ENCODE measurements at places on chromosomes 3 and 15.

DNA sequence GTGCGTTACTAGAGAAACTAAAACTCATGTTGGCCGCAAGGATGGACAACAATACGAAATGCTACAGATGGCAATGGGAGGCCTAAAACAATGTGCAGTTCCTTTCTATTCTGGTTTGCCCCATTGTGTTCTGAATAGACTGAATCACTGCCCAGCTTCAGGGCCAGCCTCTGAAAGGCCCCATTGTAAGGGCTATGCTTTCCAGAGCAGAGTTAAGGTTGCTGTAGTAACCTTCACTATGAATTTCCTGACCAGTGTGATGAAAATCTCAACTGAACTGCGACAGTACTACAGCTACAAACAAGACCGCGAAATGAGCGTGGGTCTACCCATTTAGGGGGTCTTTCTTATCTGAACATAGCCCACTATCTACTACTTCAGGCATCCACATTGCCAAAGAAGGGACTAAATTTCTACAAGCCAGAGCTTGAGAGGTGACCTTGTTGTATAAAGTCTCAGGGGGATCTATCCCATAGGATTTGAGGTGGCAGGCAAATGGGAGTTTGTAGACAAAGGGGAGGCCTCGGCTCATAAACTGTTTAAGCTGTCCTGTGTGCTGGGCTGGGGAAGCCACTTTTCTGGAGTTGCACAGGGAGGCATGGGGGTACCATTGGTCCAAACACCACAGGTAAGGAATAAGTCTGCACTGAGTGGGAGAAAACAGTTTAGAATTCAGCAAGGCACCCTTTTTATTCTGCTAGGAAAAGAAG lies 80.1 kb downstream of the MYO1E start:
- DNase-seq = no peak
- H3K4me1 ChIP-seq = peaks cover 41% of the 10 kb centered on the region
- H3K36me3 ChIP-seq = no peaks in the 10 kb centered on the region
- no peak overlapping the region for H3K4me3 ChIP-seq
- H3K27me3 ChIP-seq = no peaks in the 10 kb centered on the region
- H3K27ac ChIP-seq = peak overlapping the region; percentile 88

DNA sequence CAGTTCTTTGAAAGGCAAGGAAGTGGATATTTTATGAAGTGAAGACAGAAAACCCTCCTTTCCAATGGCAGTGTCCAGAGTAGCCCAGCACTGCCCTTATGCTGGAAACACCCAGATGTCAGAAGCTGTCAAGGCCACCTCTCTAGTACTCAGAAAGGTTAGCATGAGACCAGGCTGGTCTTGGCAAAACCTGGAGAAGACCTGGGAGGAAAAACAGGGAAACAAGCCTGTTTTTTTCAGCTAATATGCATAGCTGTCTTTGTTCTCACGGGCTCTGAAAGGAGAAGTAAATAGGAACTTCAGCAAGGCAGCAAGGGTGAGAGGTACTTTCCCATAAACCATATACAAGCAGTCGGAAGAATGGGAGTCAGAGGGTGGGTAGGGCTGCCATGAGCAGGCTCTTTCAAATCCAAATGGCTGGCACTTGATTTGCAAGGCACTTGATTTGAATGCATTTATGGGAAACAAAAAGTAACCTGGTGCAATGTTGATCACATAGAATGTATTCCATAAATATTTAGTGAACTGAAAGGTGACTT lies 55.8 kb downstream of the HEG1 start:
- no peaks in the 10 kb centered on the region for H3K27me3 ChIP-seq
- H3K36me3 ChIP-seq = peaks cover 79% of the 10 kb centered on the region

GRCh38 chr15:40097968-40098476 lies 10.7 kb downstream of the BMF start:
- no peak overlapping the region for H3K4me3 ChIP-seq
- peaks cover 45% of the 10 kb centered on the region for H3K4me1 ChIP-seq

GRCh38 chr3:190012784-190013183 lies 107.9 kb downstream of the P3H2 start:
- H3K27me3 ChIP-seq = no peaks in the 10 kb centered on the region
- no peak overlapping the region for H3K4me3 ChIP-seq
- H3K36me3 ChIP-seq = no peaks in the 10 kb centered on the region
- no peak overlapping the region for H3K27ac ChIP-seq
- no peak for DNase-seq

DNA sequence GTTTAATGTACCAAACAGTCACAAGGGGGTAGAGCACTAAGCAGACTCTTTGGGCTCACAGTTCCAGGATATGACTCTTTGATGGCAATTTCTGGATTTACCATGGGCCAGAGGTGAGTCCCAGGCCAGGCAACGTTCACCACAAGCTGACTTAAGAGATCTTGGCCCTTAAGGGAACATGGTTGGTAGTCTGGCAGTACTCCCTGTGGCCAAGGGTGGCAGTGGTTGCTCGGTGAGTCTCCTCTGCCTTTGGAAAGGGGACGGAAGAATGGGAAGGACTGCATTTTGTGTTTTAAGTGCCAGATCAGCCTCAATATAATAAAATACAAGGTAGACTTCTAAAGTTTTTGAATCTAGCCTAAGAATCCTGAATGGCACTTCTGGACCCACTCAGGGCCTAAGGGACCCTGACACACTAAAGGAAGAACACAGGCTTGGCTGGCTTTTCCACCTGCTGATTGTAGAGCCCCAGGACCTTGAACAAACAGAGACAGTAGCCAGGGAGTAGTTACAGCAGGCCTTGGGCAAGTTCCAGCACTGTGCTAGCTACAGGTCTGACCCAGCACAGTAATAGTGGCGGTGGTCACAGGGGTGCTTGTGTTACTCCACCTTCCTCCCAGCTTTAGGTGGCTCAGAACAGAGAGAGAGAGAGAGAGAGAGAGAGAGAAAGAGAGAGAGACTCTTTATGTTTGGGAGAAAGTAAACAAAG lies 730.7 kb upstream of the ALCAM start:
- H3K4me1 ChIP-seq = no peaks in the 10 kb centered on the region
- H3K27ac ChIP-seq = no peak overlapping the region
- no peaks in the 10 kb centered on the region for H3K27me3 ChIP-seq
- H3K36me3 ChIP-seq = no peaks in the 10 kb centered on the region

GRCh38 chr3:16179771-16180736 lies 5.6 kb downstream of the GALNT15 start:
- H3K4me3 ChIP-seq = peak overlapping the region; percentile 2
- no peak for DNase-seq
